Neural progenitor cell (in vitro differentiated cells): ENCODE measurements at places on chromosomes 1 and 21. TPM values are rescaled to one million over a fixed set of nuclear protein-coding genes. Genes with fewer than 3 reads are reported as not detected.

DNA sequence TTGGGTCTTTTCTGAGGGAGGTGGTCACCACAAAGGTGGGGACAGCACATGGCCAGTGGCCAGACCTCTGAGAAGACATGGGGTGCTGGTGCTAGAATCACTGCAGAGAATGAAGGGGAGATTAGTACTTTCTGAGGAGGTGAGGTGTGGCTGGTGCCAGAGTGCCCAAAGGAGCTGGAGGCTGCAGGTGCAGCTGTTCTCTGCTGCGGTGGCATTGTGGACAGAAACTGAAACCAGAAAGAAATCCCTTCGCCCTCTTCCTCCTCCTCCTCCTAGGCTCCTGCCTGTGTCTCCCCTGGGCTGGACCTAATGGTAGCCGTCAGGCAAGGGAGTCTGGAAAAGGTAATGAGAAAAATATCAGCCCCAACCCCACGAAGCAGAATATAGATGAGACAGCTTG is 261.7 kb downstream of the TM2D1 start:
- no peak for DNase-seq
- H3K27me3 ChIP-seq = no peaks in the 10 kb centered on the region
- H3K4me3 ChIP-seq = no peak overlapping the region
- H3K4me1 ChIP-seq = peaks cover 11% of the 10 kb centered on the region
- no peak overlapping the region for H3K27ac ChIP-seq

- H3K27ac ChIP-seq = no peak overlapping the region
- no peaks in the 10 kb centered on the region for H3K4me1 ChIP-seq
- H3K36me3 ChIP-seq = no peaks in the 10 kb centered on the region
- no peak overlapping the region for H3K4me3 ChIP-seq
- no peaks in the 10 kb centered on the region for H3K27me3 ChIP-seq
Observed at GRCh38 chr21:36282568-36283230, 37.3 kb upstream of the MORC3 start.

DNA sequence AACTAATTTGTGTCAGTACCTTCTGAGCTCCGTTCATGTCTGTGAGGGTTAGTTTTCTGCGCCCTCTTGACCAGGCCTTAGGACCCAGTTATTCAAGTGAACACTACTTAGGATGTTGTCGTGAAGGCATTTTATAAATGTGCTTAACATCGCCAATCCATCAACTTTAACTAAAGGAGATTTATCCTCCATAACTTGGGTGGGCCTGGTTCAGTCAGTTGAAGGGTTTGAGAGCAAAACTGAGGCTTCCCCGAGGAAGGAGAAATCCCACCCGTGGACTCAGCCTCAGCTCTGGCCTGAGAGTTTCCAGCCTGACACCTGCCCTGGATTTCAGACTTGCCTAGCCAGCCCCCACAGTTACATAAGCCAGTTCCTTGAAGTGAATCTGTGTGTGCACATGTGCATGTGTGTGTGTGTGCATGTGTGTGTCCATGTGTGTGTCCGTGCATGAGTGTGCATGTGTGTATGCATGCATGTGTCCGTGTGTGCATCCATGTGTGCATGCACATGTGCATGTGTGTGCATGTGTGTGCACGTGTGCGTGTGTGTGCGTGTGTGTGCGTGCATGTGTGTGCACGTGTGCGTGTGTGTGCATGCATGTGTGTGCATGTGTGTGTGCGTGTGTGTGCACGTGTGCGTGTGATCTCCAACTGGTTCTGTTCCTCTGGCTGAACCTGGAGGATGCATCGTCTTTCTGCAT is 62.1 kb upstream of the PDE9A start:
- no peak for DNase-seq
- H3K4me3 ChIP-seq = no peak overlapping the region
- no peak overlapping the region for H3K27ac ChIP-seq
- peaks cover 11% of the 10 kb centered on the region for H3K27me3 ChIP-seq
- H3K36me3 ChIP-seq = no peaks in the 10 kb centered on the region
- peaks cover 8% of the 10 kb centered on the region for H3K4me1 ChIP-seq

DNA sequence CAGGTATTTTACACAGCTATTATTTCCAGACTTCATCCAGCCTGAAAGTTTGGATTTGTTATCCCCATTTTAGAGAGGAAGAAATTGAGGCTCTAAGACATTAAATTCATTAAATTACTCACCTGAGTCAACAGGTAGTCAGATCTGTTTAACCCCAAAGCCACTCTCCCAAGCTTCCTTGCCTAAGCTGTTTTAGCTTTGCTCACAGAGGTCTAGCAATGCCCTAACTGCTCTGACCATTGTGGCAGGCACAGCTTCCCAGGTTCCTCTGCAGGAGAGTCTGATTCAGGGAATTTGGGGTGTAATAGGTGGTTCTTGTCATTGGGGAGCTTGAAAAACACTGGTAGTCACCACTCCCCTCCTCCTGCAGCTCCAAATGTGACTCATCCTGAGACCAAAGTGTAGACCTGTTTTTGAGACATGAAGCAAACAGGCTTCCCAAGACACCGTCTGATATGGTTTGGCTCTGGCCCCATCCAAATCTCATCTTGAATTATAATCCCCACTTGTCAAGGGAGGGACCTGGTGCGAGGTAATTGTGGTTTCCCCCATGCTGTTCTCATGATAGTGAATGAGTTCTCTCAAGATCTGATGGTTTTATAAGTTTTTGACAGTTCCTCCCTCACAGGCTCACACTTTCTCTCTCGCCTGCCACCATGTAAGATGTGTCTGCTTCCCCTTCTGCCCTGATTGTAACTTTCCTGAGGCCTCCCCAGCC is 142.8 kb upstream of the DNAH14 start:
- no peak overlapping the region for H3K27ac ChIP-seq
- H3K4me3 ChIP-seq = no peak overlapping the region
- H3K27me3 ChIP-seq = no peaks in the 10 kb centered on the region
- no peaks in the 10 kb centered on the region for H3K36me3 ChIP-seq
- H3K4me1 ChIP-seq = no peaks in the 10 kb centered on the region

- H3K4me1 ChIP-seq = peaks cover 16% of the 10 kb centered on the region
- no peak for DNase-seq
- H3K4me3 ChIP-seq = no peak overlapping the region
- no peak overlapping the region for H3K27ac ChIP-seq
- H3K36me3 ChIP-seq = no peaks in the 10 kb centered on the region
Observed at GRCh38 chr1:27116697-27117096, 38.2 kb downstream of the SLC9A1 start.

DNA sequence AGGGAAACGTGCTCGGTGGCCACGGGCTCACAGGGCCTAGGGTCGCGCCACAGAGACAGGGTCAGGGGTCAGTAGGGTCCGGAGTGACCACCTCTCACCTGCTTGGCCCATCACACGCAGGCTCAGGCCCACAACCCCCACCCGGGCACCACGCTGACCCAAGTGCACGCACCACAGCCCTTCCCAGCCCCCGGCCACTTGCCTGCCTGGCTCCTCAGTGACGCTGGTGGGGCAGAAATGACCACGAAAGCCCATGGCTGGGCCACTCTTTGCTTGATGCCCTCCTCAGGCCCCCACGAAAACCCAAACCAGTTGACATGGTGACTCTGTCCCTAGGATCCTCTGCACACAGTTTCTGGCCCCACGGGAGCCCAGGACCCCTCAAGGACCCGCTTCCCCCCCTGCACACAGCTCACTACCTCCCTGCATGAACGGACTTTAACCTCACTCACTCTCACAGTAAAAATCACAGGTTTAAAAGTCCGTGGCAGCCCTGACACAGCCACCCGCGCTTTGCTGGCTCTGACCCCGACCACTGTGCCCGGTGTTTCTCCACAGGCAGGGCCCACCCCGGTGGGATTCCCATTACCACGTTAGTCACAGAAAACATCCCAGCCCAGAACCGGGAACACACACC is 20.7 kb downstream of the NADK start:
- no peak overlapping the region for H3K27ac ChIP-seq
- no peaks in the 10 kb centered on the region for H3K27me3 ChIP-seq
- no peak for DNase-seq
- H3K36me3 ChIP-seq = no peaks in the 10 kb centered on the region
- H3K4me3 ChIP-seq = no peak overlapping the region
- H3K4me1 ChIP-seq = no peaks in the 10 kb centered on the region

DNA sequence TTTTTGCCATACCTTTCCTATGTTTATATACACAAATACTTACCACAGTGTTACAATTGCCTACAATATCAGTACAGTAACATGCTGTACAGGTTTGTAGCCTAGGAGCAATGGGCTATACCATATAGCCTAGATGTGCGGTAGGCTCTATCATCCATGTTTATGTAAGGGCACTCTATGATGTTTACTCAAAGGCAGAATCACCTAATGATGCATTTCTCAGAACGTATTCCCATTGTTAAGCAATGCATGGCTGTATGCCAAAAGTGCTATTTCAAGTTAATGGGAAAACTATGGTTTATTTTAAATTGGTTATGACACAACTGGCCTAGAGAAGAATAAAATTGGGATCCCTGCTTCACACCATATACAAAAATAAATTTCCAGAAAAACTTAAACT is 36.9 kb upstream of the DISP1 start:
- no peaks in the 10 kb centered on the region for H3K27me3 ChIP-seq
- no peak overlapping the region for H3K27ac ChIP-seq
- no peak overlapping the region for H3K4me3 ChIP-seq
- H3K36me3 ChIP-seq = no peaks in the 10 kb centered on the region

- no peaks in the 10 kb centered on the region for H3K36me3 ChIP-seq
- H3K4me1 ChIP-seq = peaks cover 33% of the 10 kb centered on the region
- H3K27ac ChIP-seq = no peak overlapping the region
- H3K27me3 ChIP-seq = no peaks in the 10 kb centered on the region
- H3K4me3 ChIP-seq = no peak overlapping the region
Observed at GRCh38 chr1:14508613-14509012, 89.9 kb upstream of the KAZN start.

GRCh38 chr1:216081445-216081844 is 341.8 kb downstream of the USH2A start:
- no peaks in the 10 kb centered on the region for H3K4me1 ChIP-seq
- no peaks in the 10 kb centered on the region for H3K36me3 ChIP-seq

DNA sequence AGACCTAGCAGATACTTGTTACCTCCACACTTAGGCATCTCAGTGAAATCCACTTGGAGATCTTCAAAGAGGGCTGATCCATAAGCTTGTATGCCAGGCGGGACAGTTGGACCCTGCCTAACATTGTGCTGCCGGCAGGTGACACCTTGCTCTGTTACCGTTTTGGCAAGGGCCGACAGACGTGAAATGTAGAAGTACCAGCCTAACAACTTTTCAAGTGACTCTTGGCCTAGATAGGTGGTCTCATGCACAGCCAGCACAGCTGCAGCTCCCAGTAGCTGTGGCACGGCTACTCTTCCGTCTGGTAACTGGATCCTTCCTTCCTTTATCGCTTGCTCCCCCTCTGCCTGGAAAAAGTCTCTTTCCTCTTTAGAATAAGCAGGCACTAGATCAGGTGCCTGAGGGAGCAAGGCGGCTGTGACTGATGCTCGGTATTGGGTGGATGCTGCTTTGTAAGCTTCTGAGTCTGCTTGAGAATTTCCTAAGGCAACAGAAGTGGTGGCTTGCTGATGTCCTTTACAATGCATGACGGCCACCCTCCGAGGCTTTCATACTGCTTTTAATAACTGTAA is 713.5 kb downstream of the AMY1C start:
- H3K36me3 ChIP-seq = no peaks in the 10 kb centered on the region
- no peak overlapping the region for H3K4me3 ChIP-seq
- no peak for DNase-seq
- H3K27ac ChIP-seq = no peak overlapping the region

DNA sequence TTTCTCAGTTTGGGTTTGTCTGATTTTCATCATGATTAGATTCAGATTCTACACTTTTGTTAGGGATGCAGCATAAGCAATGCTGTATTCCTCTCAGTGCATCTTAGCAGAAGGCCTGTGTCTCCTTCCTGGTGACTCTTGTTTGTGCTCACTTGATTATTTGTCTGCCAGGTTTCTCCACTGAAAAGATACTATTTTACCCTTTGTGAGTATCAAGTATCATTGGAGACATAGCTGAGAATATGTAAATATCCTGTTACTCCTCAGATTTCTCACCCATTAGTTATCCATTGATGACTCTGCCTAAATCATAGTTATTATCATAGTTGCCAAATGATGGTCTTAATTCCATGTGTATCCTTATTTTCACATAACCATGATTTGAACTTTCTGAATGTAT is 148.5 kb downstream of the POU2F1 start:
- H3K36me3 ChIP-seq = no peaks in the 10 kb centered on the region
- DNase-seq = no peak
- H3K4me3 ChIP-seq = no peak overlapping the region
- peaks cover 13% of the 10 kb centered on the region for H3K4me1 ChIP-seq

DNA sequence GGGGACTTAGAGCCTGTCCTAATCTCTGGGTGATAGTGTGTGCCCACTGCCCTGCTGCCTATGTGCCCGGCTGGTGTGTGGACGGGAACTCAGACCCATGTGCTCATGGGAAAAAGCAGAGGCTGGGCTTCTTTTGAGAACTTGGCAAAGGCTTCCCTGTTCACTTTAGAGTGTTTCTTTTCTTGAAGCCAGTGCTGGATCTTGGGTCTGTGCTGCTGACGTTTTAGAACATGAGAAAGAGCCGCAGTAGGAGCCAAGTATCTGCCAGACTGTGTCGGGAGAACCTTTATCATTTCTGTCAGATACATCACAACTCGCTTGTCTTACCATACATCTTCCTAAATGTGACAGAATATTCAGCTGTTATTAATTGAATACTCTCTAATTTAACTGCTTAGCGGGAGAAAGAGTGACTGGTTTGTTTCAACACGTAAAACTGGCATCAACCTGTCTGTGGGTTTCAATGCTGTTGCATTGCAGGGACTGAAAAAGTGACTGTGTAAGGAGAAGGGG is 195.2 kb downstream of the PBX1 start:
- peaks cover 12% of the 10 kb centered on the region for H3K4me1 ChIP-seq
- H3K4me3 ChIP-seq = no peak overlapping the region
- H3K27me3 ChIP-seq = no peaks in the 10 kb centered on the region
- no peaks in the 10 kb centered on the region for H3K36me3 ChIP-seq

- H3K4me3 ChIP-seq = no peak overlapping the region
- H3K4me1 ChIP-seq = no peaks in the 10 kb centered on the region
- H3K27ac ChIP-seq = no peak overlapping the region
- H3K27me3 ChIP-seq = no peaks in the 10 kb centered on the region
- peak; percentile 42 for DNase-seq
Observed at GRCh38 chr1:160768295-160768657, 27.7 kb upstream of the LY9 start.

- H3K4me3 ChIP-seq = no peak overlapping the region
- DNase-seq = no peak
- no peaks in the 10 kb centered on the region for H3K36me3 ChIP-seq
- peaks cover 40% of the 10 kb centered on the region for H3K4me1 ChIP-seq
- H3K27ac ChIP-seq = no peak overlapping the region
Observed at GRCh38 chr1:31417148-31417547, 4.1 kb downstream of the SERINC2 start.

Gene PLPPR5
- 0.19 and 0.56 TPM in 2 replicates for total RNA-seq

Gene AGBL4
- total RNA-seq = 1.5 and 1.7 TPM in 2 replicates

Gene TNFRSF1B
- 0.04 and 0.22 TPM in 2 replicates for total RNA-seq

Gene NCF2
- total RNA-seq = not detected in 2 replicates

Gene PTGFR
- 0.06 TPM in 1 of 2 replicates, not detected in the other for total RNA-seq

Gene OR2M3
- total RNA-seq = not detected in 2 replicates
